Calu3 (cell line): ENCODE measurements at places on chromosomes 5 and 9.

GRCh38 chr9:122978601-122979000 is 37.8 kb downstream of the RABGAP1 start:
- DNase-seq = no peak

DNA sequence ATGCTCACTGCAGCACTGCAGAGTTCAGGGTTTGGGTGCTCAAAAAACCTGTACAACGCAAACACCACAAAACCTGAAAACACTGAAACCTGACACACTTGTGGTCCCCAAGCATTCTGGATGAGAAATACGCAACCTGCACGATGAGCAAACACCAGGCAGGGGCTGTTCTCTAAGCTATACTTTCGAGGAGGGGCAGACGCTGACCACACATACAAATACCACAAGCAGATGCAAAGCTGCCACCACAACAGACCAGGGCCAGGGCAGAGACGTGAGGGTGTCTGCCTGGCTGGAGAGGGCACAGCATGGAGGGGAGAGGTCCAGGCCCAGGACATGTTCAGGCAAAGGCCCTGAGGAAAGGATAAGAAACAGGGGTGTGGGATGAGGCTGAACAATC is 23.0 kb downstream of the BARHL1 start:
- no peak for DNase-seq

DNA sequence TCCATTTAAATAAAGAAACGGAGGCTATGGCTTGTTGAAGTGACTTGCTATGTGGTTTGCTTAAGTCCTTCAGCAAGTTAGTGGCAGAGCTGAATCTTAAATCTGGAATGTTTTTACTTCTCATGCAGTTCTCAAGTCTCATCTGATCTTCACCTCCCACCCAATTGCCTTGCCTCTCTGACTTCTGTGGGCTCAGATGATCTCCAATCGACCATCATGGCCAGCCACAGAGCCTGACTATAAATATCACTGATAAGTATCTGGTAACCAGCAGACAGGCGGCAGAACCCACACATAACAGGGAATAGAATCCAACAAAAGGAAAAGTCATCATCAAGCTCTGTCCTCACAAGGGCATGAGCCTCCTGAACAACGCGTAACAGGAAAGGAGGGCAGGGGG is 149.9 kb downstream of the FAM114A2 start:
- DNase-seq = no peak

DNA sequence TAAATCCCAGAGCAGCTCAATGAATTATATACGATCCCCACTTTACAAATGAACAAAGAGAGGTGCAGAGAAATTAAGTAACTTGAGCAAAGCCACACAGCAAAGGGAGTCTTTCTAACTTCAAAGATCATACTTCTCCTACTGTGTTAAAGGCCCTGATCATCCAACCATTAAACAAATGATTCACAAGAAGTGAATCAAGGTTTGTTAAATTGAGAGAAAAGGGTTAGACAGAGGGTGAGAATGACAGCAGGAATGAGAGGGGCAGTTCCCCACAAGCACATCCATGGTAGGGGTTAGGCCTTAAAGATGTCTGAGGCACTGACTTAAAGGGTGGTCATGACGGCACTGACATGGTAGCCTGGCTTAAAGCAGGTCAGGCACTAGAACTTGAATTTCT is 10.7 kb downstream of the IDNK start:
- no peak for DNase-seq

DNA sequence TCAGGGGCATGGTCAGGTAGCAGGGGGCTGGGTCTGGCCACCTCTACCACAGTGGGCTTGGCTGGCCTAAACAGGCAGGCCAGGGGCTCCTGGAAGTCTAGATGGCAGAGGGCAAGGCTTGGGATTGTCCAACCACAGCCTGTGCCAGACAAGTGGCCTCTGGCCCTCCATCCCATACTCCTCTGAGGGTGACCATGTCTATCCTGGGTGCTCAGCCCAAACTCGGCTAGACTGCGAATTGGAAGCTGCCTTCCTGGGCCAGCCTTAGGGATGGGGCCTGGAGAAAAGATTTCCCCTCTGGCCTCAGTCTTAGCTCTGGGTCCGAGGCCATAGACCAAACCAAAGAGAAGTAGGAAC is 110.5 kb downstream of the PHF2 start:
- DNase-seq = no peak

DNA sequence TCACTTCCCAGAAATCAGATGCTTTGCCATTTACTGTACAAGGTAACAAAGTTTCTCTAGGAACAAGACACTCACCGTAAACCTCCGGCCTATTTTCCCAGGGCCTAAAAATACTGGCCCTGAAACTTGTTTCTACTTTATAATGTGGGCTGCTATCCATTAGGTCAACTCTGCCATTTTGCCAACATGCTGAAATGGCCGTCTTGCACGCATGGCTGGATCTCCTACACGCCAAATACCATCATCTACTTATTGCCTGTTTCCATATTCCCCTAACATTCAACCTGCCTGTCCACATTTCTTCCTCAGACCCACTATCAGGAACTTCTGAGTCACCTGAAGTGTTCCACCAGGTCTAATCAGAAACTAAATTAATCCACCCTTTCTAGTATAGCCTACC is 4.7 kb downstream of the TBCA start:
- DNase-seq = no peak

GRCh38 chr9:86096386-86096785 is 3.0 kb downstream of the GOLM1 start:
- no peak for DNase-seq

- peak; percentile 56 for DNase-seq
Measured at GRCh38 chr9:96654450-96655197, 493 bp downstream of the PRXL2C start.

GRCh38 chr5:131110256-131110594 is 54.8 kb downstream of the HINT1 start:
- no peak for DNase-seq

- no peak for DNase-seq
Measured at GRCh38 chr9:130893341-130894101, 3.1 kb downstream of the QRFP start.

- DNase-seq = peak; percentile 0
Measured at GRCh38 chr5:180600554-180601041, 9.3 kb upstream of the SCGB3A1 start.

DNA sequence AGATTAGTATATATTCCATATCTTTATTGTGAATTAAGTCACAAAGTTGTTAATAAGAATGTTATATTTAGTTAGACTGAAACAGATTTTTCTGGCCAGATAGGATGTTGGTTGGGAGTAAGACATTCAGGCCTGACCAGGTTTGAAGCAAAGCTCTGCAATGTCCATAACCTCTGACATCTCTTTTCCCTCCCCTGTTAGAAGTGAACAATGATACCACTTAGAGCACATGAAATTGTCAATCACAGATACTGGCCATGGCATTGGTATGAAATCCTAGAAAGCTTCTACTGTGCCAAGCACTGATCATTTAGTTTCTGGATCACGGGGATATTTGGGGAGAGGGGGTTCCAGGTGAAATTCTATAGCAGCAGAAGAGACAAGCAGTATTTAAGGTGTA is 1455.1 kb upstream of the CDH9 start:
- DNase-seq = no peak

DNA sequence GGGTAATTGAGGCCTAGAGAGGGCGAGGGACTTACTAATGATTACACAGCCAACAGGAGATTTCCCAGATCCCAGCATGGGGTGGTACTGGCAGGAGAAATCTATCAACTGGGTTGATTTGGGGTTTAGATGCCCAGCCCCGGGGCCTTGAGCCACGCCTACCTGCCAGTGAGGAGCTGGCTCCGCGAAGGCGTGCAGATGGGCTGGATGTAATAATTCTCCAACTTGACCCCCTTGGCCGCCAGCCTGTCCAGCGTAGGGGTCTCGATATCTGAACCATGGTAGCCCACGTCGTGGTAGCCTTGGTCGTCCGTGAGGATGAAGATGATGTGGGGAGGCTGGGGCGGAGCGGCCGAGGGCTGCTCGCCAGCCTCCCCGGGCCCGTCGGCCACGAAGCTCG is 804 bp downstream of the ARSI start:
- DNase-seq = no peak
